Activated naive CD4-positive, alpha-beta T cell treated with anti-CD3 and anti-CD28 coated beads, Interleukin-2, amount 50 U/mL, for 16 hours (primary cell): ENCODE measurements at places on chromosomes 13 and 19.
A peak's percentile ranks its signal among the peaks of the same experiment; 100 is the strongest.

DNA sequence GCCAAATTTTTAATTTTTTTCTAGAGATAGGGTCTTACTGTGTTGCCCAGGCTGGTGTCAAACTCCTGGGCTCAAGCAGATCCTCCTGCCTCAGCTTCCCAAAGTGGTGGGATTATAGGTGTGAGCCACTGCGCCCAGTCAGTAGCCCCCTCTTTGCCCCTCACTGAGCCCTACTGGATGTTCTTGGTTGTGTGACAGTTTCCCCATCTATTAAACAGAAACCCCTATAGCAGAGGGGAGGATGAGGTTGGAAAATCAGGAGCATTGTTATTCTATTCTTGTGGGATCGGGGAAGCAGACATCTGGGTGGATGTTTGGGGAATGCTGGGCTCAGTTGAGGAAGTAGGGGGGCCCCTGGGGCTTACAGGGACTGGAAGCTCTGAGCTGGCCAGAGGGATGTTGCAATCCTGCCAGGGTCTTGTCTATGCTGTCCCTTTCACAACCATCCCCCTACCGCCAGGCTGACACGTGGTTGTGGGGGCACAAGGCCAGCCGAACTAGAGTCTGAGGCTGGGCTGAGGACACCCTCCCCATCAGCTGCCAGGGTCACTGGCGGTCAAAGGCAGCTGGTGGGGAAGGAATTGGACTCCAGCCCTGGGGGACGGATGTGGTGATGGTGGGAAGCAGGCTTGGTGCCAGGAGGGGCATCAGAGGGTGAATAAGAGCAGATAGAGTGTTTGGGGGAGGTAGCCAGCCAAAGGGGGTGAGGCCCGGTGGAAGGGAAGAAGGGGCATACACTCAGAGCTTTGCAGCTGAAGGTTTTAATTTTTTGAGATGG, 10.9 kb downstream of the APOC1 start:
- no peak for DNase-seq

DNA sequence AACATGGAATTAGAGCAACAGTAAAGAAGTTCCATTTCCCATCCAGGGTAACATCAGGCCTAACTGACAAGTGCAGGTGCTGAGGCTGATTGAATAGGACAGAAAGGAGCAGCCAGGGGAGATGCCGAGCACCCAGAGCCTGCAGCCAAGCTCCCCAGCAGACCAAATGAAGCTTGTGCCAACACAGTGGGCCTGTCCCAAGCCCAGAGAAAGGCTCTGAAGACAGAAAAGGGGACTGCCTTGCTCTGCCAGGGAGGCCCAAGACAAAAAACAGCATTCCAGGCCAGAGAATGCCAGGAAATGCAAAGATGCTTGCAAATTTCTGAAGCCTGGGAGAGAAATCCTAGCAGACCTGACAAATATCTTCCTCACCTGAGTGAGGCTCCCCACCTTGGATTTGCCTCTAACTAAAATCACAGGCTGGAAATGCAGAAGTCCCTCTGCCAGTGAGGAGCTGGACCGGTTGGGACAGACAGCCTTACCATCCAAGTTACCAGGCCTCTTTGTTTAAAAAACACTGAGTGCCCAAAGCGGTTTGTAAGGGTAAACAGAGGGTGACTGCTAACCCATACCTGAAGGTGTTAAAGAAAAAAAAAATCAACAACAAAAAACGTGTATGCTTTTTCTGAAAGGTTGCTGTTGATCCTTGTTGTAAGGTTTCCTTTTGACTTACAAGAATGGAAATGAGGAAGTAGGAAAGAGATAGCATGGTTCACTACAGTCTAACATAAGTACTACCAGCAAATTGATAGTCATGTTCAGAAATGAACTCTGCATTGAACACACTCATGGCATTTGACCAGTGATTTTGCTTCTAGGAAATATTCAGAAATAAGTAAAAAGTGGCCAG, 11.8 kb upstream of the HMGB1 start:
- DNase-seq, result no peak

DNA sequence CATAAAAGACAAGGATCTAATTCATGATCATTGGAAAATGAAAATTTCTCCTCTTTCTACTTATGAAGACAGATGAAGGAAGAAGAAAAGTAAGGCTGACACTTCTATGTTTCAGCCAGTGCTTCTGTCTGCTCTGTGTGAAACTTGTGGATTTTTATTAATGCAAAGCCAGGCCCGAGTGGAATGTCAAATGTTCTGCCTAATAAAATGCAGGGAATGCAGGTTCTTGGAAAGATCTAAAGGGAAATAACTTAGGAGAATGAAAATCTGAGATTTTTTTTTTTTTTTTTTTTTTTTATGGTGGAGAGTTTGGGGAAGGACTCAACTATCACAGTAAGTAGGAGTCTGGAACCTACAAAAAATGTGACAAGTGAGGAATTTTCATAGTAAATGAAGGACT, 1732.3 kb upstream of the SLC10A2 start:
- no peak for DNase-seq

DNA sequence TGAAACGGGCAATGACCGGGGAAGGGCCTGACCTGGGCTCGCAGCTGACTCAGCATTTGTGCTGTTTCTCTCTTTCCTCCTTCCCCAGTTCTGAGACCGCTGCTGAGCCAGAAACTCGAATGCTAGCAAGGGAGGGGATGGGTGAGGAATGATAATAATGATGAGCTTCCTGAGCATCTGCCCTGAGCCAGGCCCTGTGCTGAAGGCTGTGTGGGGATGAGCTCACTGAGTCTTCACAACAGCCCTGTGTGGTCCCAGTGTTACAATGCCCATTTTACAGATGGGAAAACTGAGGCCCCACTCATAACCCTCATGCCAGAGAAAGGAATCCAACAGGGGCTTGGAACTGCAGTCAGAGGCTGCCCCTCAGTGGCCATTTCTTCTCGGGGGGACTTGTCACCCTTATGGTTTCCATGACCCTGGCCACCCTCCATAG, 8.1 kb downstream of the SULT2B1 start:
- no peak for DNase-seq

DNA sequence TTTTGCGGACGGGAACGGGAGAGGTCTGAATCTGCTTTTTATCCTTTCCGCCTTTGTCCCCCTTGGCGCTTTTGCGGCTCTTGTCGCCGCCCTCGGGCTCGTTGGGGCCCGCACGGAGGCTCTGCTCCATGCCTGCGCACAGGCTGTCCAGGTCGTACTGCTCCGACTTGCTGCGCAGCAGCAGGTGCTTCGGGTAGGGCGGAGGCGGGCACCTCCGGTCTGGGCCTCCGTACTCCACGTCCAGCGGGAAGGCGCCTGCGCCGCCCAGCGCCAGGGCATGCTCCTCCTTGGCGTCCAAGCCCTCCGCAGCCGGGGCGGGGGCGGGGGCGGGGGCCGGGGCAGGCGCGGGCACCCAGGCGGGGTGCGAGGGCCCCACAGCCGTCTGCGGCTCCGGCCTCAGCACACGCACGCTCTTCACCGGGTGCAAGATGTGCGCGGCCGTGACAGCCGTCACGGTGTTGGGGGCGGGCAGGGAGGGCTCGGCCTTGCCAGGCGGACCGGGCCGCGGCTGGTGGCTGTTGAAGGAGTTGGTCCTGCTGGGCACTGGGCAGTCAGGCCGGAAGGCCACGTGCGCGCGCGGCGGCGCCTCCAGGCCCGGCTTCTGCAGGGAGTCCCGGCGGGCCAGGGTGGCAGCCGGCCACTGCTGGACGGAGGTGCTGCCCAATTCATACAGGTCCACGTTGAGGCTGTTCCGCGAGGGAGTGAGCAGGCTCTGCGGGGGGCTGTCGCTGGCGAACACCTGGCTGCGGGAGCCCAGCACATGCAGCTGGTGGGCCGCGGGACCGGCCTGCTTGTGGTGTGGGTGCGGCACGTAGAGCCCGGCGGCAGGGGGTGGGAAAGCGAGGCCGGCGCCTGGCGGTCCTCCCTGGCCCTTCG, 73.1 kb downstream of the LATS2 start:
- DNase-seq, result no peak

GRCh38 chr19:48390188-48391099, 907 bp downstream of the KDELR1 start:
- peak; percentile 61 for DNase-seq
